ENCODE measurements at places on chromosomes 11 and 22.

GRCh38 chr11:79699246-79699645, 258.4 kb upstream of the TENM4 start:
- no peak for DNase-seq

- DNase-seq = no peak
These were observed 71.3 kb downstream of the ATXN10 start for GRCh38 chr22:45742866-45743450.

DNA sequence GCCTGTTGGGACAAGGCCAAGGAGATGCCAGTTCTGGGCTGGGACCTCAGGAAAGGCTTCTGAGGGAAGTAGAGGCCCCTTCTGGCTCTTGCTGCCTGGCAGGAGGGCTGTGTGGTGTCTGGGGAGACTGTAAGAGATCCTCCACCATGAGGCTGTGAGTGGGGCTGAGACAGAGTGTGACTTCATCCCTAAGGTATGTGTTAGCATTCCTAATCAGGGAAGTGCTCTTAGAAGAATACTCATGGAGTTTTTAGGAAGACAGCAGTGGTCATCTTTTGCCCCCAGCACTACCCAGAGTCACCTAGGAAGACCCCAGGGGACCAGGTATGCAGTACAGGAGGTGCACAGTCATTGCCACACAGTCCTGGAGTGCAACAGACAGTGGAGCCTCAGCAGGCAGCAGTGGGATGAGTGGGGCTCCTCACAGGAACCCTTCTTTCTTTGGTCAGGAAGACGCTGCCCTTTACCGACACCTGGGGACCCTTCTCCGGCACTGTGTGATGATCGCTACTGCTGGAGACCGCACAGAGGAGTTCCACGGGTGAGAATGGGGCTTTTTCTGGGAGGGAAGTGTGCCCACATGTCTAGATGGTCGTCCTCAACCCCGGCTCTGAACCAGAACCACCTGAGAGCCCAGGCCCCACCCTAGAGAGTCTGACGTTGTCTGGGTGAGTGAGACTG, 2.8 kb downstream of the RIC8A start:
- DNase-seq = no peak

- no peak for DNase-seq
These were observed 94.4 kb downstream of the SCN3B start for GRCh38 chr11:123560006-123560405.

GRCh38 chr11:31870609-31871309, 59.6 kb upstream of the PAX6 start:
- DNase-seq = no peak

GRCh38 chr22:37932401-37932800, 21.0 kb downstream of the C22orf23 start:
- no peak for DNase-seq

GRCh38 chr11:6646918-6647679, 8.5 kb downstream of the DCHS1 start:
- DNase-seq = no peak

DNA sequence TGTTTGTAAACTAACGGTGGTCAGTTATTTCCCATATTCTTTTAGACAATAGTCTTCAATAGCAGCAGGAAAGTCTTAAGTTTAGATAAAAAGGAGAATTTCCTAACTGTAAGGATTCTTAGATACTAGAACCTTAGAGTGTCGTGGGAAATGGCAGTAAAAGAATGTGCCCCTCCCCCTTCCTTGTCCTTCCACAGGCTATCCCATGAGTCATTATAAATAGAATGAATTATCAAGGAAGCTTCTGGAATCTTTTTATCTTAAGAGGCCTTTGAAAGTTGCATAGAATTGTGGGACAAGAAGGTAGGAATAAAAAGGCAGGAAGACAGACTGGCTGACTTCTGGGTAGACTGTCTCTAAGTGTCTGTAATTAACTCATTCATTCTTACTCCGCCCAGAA, 165.2 kb upstream of the TBCEL start:
- no peak for DNase-seq

DNA sequence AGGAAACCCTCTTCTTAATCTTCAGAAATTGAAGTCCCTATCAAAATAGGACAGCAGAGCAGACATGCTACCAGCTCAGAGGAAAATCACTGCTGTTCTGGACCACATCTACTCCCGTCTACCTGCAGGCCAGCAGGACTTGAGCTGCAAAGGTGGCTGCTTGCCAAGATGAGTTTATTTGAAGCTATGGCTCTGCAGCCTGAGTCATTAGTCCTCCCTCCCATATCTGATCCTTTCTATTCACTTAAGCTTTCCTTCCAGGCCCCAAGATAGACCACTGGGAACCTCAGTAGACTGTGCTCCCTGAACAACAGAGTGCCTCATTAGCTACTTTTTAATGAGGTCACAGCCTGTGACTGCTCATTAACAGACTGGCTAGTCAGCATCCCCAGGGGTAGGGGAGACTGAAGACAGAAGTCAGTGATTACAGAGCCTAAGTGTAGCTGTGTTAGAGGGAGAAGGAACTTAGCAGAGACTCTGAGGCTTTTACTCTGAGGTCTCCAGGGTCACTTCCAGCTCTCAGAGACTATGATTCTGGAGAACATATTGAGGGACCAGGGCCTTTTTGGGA, 6.8 kb upstream of the OR10A2 start:
- no peak for DNase-seq

GRCh38 chr11:76768088-76768908, 14.9 kb upstream of the TSKU start:
- DNase-seq = no peak

DNA sequence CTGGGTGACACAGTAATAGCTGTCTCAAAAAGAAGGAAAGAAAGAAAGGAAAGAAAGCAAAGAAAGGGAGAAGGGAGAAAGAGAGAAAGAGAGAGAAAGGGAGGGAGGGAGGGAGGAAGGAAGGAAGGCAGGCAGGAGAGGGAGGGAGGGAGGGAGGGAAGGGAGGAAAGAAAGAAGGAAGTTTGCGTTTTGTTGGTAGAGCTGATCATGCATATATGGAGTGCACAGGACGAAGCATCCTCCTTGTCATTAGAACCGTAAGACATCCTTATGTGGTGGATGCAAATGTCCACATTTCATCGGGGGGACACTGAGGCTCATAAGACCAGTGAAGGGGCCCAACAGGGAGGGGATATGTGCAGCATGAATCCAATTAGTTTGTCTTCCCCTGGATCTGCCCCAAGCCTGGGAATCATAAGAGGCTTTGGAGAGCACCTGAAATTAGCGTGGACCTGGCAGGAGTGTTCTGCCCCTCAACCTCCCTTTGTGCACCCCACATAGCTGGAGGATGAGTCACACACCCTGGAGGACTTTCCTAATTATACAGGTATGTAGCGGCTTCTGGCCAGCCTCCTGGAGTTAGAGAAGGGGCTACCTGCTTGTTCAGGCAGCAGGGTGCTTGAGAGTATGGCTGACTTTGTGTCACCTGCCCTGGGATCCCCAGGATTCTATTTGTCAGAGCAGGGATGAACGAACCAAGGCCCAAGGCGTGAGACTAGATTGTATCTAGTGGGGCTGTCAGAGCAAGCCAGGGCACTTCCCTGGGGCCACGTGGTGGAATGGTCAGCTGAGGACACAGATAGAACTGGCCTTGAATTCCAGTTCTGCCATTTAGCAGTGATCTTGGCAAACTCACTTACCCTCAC, 119.7 kb upstream of the CD82 start:
- DNase-seq = no peak

GRCh38 chr11:8828580-8829361, 82.2 kb upstream of the AKIP1 start:
- DNase-seq = no peak
